ENCODE measurements at places on chromosomes 5 and 9. TPM values are rescaled to one million over a fixed set of nuclear protein-coding genes. Genes with fewer than 3 reads are reported as not detected.

GRCh38 chr5:131682826-131683225 lies 47.8 kb upstream of the RAPGEF6 start:
- no peak for DNase-seq
- H3K4me3 ChIP-seq = no peak overlapping the region
- H3K27ac ChIP-seq = no peak overlapping the region
- no peaks in the 10 kb centered on the region for H3K27me3 ChIP-seq

Gene OBP2A
- total RNA-seq = not detected

DNA sequence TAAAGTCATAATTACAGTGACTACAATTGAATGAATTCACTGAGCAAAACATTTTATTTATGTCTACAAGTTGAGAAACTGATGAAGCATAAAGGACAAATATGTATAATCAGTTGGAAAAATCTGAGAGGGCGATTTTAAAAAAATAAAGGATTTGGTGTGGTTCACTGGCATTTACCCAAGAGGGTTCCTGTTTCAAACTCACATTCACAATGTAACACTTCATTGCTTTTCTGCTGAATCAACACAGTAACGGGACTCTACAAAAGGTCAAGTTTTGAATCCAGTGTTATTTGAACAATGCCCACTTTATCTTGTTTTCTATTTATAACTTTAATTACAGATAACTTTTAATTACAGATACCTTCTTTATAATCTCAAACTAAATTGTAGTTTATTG lies 138.6 kb downstream of the NUDT12 start:
- no peak overlapping the region for H3K4me3 ChIP-seq
- no peaks in the 10 kb centered on the region for H3K4me1 ChIP-seq
- no peak overlapping the region for H3K27ac ChIP-seq
- H3K36me3 ChIP-seq = no peaks in the 10 kb centered on the region
- DNase-seq = no peak

Gene FBP1
- total RNA-seq = 10.4 TPM

- H3K27ac ChIP-seq = no peak overlapping the region
- H3K27me3 ChIP-seq = no peaks in the 10 kb centered on the region
- DNase-seq = no peak
- peaks cover 15% of the 10 kb centered on the region for H3K4me1 ChIP-seq
- no peak overlapping the region for H3K4me3 ChIP-seq
These were observed 63.1 kb upstream of the CD180 start for GRCh38 chr5:67259548-67260215.

- DNase-seq = no peak
- no peaks in the 10 kb centered on the region for H3K4me1 ChIP-seq
- H3K4me3 ChIP-seq = no peak overlapping the region
- H3K36me3 ChIP-seq = no peaks in the 10 kb centered on the region
- H3K27me3 ChIP-seq = no peaks in the 10 kb centered on the region
These were observed 12.3 kb downstream of the DCAF10 start for GRCh38 chr9:37812773-37813379.

- no peak overlapping the region for H3K27ac ChIP-seq
- H3K4me1 ChIP-seq = no peaks in the 10 kb centered on the region
- H3K27me3 ChIP-seq = no peaks in the 10 kb centered on the region
- no peaks in the 10 kb centered on the region for H3K36me3 ChIP-seq
These were observed 16.4 kb downstream of the FGF1 start for GRCh38 chr5:142669477-142669876.
